ENCODE measurements at places on chromosomes 11 and 22.
A peak's percentile ranks its signal among the peaks of the same experiment; 100 is the strongest.

DNA sequence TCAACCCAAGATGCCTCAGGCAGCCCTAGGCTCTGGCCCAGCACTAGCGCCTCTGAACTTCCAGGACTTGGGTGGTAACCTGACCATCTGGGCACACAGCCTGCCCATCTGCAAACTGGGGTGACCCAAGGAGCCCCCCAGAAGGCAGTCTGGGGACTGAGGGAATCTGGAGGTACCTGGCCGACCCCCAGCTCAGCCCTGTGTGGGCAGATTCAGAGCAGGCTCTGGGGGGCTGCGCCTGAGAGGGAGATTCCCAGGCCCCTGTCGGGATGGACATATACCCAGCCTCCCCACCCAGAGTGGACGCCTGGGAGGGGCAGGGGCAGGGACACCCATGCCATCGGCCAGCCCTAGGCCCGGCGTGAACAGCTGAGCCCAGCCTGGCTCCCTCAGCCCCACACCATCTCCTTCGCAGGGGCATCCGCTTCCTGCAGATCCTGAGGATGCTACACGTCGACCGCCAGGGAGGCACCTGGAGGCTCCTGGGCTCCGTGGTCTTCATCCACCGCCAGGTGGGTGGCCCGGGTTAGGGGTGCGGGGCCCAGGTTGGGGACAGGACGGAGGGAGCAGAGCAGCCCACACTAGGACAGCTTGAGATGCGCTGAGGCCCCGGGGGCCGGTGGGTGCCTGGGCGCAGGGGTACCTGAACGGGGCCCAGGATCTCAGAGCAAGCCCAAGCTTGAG, 126.9 kb downstream of the KCNQ1 start:
- peak; percentile 57 for DNase-seq

DNA sequence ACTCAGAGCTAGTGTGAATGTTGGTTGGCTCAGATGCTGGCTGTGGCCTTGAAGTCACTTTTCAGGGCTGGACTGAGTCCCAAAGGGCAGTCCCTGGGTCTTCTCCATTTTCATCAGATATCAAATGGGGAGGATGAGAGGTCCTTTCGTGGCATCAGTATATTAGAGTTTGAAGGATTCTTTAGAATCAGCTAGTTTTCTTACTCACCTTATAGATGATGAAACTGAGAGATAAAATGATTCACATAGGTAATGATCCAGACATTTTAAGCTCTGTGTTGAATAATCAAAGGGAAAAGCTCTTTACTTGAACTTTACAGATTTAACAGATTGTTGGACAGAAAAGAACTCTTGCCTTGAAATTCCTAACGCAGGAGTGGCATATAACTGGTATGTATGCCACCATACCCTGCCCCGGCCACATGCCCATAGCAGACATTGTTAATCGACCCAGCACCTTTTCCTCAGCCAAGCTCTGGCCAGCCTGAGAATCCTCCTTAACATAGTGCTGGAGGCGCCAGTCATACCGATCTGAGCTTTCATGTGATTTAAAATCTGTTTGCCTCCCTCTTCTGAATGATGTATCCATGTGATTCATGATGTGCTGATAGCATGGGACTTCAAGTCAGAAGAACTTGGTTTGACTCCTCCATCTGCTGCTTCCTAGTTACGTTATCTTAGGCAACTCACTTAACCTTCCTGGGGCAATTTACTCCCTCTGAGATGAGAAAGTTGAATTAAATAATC, 60.0 kb downstream of the BARX2 start:
- DNase-seq = no peak

DNA sequence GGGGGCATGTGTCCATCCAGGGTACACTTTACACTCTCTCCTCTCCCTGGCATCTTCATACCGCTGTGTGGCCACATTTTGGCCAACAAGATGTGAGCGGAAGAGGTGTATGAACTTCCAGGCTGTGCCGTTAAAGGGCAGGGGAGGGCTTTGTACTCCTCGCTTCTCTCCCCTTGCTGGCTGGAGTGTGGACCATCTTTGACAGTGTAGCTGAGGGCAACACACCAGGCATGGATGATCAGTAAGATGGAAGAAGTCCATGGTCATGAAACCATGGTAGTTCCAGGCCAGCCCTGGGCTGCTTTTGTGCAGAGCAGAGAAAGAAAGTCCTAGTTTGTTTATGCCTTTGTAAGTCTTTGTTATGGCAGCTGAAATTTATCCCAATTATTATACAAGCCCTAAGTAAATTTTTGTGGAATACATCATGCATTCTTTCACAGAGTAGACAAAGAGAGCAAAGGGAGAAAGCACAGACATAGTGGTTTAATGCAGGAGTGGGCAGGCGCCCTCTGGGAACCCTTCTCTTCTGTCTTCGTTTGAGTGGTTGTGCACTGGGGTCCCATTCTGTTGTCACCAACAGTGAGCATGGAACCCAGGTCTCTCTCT, 70.4 kb downstream of the FBXO7 start:
- DNase-seq = peak; percentile 54

DNA sequence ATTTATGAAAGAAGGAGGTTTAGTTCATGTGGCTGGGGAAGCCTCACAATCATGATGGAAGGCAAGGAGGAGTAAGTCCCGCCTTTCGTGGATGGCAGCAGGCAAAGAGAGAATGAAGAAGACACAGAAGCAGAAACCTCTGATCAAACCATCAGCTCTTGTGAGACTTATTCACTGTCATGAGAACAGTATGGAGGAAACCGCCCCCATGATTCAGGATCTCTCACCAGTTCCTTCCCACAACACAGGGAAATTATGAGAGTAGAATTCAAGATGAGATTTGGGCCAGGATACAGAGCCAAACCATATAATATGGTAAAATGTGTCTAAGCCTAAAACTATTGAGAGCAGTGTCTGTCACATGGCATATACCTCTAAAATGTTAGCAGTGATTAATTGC, 503.8 kb upstream of the CCDC179 start:
- DNase-seq = no peak

- DNase-seq = no peak
Measured at GRCh38 chr11:47372422-47372821, 5.9 kb downstream of the SPI1 start.

- DNase-seq = peak; percentile 33
Measured at GRCh38 chr22:44137415-44137814, 43.3 kb upstream of the PARVG start.

DNA sequence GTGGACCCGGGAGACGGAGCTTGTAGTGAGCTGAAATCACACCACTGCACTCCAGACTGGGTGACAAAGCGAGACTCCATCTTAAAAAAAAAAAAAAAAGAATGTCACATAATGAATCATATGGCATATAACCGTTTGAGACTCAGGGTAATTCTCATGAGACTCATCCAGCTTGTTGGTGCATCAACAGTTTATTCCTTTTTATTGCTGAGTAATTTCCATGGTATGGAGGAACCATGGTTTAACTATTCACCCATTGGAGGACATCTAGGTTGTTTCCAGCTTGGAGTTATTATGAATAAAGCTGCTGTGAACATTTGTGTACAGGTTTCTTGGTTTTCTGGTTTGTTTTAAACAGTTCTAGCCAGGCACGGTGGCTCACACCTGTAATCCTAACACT, 25.3 kb downstream of the PPARA start:
- DNase-seq = no peak

GRCh38 chr22:20319745-20320658, at the start of gene DGCR6L:
DGCR6L (minus strand) TSS chr22:20320060; CDS start chr22:20319988, 72 bp downstream.
- peak; percentile 97 for DNase-seq

DNA sequence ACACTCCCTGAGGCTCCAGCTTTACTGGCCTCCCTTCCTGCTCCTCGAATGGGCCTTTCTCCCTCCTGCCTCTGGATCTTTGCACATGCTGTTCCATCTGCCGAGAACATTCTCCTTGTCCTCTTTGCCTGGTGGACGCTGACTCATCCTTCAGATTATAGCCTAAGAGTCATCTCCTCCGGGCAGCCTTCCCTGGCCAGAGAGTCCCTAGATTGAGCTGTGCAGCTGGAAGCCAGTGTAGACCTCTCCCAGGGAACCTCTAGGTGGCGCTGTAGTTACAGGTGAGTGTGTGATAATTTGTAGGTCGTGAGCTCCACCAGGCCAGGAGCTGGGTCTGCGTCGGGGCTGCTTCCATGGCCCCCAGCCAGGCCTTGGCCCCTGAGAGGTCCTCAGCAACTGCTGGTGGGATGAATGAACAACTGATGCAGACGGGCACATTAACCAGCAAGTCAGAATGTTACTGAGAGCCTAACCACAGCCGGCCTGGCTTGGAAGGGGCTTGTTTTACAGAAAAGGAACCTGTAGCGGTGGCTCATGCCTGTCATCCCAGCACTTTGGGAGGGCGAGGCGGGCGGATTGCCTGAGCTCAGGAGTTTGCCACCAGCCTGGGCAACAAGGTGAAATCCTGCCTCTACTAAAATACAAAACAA, 8.7 kb downstream of the PNPLA5 start:
- peak; percentile 54 for DNase-seq

DNA sequence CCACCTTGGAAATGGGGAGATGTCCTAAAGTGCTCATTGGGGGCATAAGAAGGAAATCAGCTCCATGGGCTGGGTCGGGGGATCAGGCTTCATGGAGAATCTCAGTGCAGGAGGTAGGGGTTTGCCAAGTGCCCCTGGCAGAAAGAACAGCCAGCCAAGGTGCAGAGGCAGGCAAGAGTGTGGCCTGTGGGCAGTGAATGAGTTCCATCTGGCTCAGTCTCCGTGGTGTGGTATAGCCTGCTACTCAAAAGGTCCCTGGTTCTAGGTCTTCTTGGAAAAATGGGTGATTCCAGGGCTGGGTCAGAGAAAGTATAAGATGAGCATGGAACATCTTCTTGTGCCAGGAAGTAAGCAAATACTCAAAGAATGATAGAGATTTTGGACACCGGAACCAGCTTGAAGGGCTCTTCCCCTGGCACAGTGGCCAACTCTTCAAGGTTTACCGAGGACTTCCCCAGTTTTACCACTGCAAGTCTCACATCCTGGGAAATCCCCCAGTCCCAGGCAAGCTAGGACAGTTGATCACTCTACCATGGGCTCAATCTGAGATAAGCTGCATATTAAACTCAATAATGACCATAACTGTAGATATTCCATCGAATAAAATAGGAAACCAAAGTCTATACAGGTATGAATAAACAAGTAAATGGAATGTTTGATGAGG, 10.6 kb upstream of the ARAP1 start:
- DNase-seq = no peak

DNA sequence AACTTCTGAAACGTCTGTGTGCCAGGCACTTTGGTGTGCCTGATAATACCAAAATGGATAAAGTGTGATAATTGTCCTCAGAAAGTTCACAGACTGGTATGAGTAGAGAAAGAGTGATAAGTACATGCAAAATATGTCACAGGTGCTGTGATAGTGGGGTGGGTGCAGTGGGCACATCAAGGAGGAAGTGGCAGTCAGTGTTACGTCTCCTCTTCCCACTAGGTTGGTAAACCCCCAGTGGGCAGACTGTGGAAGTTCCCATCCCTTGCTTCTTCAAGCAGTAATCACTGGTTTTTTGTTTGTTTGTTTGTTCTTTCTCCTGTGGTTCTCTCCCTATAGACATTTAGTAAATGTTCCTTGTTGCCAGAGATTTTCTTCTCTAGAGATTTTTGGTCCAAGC, 5.4 kb downstream of the RNF121 start:
- no peak for DNase-seq

DNA sequence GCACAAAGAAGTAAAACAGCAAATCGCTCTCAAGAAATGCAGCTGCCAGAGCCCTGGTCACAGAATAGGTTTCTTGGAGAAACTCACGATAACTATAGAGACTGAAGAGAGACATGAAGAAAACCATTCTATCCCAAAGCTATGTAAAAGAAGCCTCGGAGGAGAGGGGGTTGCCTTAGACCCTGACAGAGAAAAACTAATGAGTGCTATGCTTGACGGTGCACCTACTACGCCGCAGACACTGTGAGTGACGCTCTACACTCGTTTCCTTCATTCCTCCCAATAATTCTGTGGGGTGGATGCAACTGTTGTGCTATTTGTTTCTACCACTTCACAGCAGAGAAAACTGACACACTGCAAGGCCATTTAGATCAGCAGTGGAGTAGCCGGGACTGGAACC, 121.8 kb downstream of the ETS1 start:
- DNase-seq = no peak

DNA sequence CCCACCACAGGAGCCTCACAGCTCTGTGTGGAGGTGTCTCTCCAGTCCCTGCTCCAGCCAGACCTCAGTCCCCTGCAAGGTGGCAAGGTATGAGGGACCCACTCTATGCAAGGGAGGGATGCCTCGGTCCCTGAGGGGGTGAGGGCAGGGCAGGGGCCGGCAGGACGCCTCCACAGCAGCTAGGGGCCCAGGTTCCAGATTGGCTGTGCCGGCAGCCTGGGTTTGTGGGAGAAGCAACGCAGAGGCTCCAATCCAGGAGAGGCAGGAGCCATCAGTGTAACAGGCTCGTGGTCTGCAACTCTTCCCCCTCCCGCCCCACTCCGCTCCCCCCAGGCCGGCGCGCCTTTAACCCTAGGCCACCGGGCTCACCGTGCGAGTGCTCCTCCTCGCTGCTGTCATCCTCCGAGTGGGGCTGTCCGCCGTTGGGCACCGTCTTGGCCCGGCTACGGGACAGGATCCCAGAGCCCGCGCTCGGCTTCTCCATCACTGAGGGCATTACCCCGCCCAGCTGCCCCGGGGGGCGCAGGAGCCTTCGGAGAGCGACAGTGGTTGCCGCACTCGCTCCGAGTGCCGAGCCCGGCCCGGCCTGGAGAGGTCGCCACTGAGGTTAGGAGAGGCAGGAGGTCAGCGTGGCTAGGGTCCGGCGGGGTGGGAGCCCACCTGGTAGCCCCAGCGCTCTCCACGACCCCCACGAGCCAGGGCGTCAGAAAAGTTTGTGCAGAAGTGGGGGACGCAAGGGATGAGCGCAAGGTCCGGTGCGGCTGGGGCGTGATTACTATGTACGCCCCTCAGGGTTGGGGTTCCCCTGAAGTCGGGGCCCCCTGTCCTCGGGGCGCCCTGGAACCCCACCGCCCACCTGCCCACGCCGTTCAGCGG, 765 bp downstream of the RCOR2 start:
- no peak for DNase-seq

- DNase-seq = no peak
Measured at GRCh38 chr11:18501629-18502028, 25.1 kb downstream of the TSG101 start.

- no peak for DNase-seq
Measured at GRCh38 chr22:23431337-23432072, 148.6 kb downstream of the IGLL1 start.

- peak; percentile 39 for DNase-seq
Measured at GRCh38 chr22:44098021-44098739, 74.1 kb downstream of the PARVB start.

GRCh38 chr11:5553343-5553742, 5.0 kb upstream of the OR52H1 start:
- DNase-seq = no peak

All from sigmoid colon (tissue), 7 donors.